A549 (cell line): ENCODE measurements at places on chromosomes 7 and 10. TPM values are rescaled to one million over a fixed set of nuclear protein-coding genes. Genes with fewer than 3 reads are reported as not detected.

LAMB1 gene
- polyA plus RNA-seq, result 142 to 159 TPM (median 143 TPM) in 3 replicates

- no peak for DNase-seq
Observed at GRCh38 chr10:97732052-97732359, 4.9 kb upstream of the ZFYVE27 start.

SCIN gene
- polyA plus RNA-seq, result 0.05 to 0.12 TPM (median 0.05 TPM) in 3 replicates

EPHA1 gene
- not detected in 3 replicates for polyA plus RNA-seq

DNA sequence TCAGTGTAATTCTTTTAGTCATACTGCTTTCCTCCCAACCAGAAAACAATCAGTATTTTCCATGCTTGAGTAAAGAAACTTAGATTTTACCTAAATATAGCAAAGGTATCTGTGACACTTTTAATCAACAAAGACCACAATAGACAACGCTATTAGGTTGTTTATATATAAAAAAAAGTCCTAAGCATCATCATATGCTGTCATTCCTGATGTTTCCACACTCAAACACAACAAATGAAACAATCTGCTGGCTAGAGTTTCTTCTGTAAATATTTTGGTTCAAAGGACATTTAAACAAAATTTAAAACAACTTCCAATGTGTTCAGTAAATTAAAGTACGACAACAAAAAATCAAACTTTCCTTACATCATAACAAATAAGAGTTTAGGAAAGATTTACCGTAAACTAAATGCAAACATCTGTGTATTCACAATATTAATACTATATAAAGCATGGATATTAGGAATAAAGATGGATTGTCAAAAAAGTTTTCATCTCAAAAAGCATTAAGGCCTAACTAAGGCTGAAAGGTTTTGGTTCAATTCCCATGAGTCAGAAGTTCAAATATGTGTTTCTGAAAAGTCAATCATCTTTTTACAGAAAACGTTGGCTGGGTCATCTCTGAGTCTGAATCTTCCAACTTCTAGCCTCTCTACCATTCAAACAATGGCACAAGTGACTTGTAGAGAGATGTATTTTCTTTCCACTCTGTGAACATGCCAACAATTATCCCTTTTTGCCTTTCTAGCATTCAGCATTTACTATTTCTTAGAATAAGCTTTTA is 157.1 kb downstream of the CRPPA start:
- DNase-seq, result no peak

DNA sequence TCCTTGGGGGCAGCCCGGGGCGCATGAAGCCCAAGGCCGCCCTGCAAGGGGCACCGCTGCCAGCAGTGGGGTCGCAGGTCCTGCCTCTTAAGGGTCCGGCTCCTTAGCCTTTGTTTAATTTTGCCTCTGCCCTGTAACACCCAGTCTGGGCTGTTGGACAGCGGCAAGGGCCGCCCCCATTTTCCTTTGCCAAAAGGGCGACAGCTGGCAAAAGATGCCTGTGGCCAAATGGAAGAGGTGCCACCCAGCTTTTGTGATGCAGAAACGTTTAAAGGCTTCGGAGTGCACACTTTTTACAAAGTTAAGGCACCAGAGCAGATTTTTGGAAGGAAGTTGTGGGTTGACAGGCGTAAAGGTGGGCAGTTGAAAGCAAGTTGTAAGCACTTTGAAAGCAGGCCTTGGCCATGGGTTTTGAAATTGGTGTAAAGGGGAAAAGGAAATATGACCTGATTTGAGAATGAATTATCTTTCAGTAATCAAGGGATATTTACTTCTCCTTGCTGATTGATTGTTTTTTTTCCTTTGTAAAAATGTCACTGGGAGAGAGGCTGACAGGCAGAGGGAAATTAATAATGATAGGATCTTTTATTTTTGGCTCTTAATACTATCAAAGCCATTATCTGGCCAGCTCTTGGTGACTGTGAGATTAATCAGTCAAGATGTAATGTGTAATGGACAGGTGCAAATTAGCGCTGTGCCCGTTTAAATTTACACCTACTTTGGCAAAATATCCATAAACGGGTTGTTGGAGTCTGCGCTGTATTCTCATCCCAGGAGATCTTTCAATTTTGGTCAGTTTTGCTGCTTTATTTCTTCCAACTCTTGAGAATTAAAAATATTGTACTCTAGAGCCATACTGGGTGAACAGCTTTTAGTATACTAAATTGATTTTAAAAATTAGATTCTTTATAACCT is 1.2 kb downstream of the CASD1 start:
- peak; percentile 57 for DNase-seq

DNA sequence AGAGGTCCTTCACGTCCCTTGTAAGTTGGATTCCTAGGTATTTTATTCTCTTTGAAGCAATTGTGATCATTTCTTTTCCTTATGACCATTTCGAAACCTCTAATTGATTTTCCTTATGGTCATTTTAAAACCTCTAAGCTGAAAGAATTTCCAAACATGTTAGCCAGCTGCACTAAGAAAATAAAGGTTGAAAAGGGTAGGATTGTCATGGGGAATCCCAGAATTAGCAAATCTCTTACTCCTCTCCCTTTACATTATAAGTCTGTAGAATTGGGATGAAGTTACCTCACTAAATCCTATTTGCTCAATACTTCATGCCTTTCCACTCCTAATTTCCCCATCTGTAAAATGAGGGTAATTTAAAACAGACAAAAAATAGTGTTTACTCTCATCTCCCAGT is 79.5 kb downstream of the FAM185A start:
- no peak for DNase-seq

ATOH7 gene
- polyA plus RNA-seq, result 0.08 to 0.18 TPM (median 0.09 TPM) in 3 replicates

GRCh38 chr10:20406281-20407104 is 490.6 kb downstream of the NEBL start:
- DNase-seq, result no peak

GRCh38 chr7:140383954-140384713 is 14.2 kb downstream of the SLC37A3 start:
- no peak for DNase-seq

EFCAB10 gene
- 4.2 to 5.0 TPM (median 4.2 TPM) in 3 replicates for polyA plus RNA-seq

ODAD2 gene
- polyA plus RNA-seq, result 0.08 TPM in 1 of 3 replicates, not detected in the others

DBNL gene
- 85.0 to 95.9 TPM (median 95.0 TPM) in 3 replicates for polyA plus RNA-seq

DNA sequence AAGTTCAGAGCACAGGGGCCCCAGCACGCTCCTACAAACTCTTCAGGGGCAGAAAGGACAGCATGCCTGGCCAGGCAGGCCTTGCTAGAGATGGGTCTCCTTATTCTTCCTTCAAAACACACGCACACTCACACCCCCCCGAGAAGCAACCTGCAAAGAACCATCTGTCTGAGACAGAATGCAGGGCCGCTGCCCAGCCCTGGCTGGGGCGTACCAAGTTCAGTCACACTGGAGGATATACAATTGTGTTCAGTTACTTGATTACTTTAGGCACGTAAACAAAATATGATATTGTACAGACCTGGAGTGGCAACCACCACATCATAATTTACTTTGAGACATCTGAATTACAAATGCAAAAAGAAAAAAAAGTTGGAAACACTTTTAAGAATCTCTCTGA is 5.7 kb downstream of the FAM53B start:
- no peak for DNase-seq

- DNase-seq, result no peak
Observed at GRCh38 chr10:89653410-89653869, 8.4 kb upstream of the PANK1 start.

DNA sequence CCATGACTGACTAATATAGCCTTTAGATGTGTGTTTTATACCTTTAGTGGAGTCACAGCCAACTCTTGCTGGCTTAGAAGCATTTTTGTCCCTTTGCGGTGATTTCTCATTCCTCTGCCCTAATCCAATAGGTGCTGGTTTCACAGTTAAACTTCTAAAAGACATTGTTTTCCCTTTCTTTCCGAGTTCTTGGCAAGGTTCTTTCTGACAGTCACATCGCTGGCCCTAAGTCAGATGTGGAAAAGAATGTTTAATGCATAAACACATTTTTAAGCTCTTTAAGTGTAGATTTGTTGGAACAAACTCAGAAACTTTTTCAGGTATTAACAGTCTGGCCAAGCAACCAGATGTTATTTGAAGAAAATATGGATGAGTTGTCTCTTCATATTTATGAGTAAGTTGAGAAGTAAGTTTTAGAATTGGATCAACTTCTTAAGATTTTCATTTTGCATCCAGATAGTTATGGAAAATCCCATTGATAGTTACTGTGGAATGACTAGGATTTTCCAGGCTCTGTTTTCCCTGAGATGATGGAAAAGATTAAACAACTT is 4.1 kb downstream of the EPDR1 start:
- DNase-seq, result no peak

ZNF775 gene
- polyA plus RNA-seq, result 4.5 to 5.4 TPM (median 5.4 TPM) in 3 replicates

PIK3CG gene
- polyA plus RNA-seq, result not detected in 3 replicates

SLC4A2 gene
- polyA plus RNA-seq, result 253 to 280 TPM (median 275 TPM) in 3 replicates

NKX1-2 gene
- 0.03 to 0.08 TPM (median 0.03 TPM) in 3 replicates for polyA plus RNA-seq

DNA sequence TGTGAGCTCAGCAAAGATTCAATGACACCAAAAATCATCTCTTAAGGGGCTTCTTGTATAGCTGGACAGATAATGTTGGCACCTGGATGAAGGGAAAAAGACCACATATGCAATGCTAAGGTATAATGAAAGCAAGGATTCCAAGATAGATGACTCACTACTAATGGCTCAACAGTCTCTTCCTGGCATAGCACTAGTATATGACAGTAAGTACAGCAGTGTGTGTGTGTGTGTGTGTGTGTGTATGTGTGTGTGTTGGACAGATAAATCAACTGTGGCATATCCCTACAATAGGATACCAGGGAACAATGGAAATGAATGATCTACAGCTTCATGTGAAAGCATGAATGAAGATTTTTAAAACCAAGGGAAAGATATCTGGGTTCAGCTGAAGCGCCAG is 257.1 kb downstream of the SFMBT2 start:
- DNase-seq, result peak; percentile 47

- no peak for DNase-seq
Observed at GRCh38 chr10:122252805-122253204, 18.3 kb upstream of the BTBD16 start.

DNA sequence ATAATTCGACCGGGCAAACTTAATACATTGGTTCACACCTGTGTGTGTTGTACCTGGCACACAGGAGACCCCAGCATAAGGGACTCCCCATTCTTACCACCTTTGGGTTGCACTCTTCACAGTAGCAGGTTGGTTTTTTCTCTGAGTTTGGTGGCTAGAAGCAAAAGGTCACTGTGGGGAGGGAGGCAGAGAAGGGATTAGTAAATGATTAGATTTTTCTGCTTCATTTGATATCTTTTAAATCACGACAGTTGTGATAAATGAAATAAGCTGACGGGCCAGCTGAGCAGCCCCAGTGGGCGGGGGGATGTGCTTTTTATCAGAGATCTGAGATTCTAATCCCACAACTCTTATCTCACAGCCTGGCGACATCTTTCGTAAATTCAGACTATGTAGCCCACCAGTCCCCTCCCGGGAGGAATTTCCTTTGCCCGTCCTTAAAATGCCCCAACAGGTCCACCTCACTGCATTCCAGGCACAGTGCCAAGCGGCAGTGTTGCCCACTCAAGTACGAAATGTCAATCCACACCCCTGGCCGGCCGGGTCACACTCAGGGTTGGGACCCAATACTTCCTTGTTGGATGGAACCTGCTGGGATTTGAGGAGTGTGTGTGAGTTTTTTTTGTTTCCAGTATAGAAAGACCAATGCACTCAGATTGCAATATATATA is 10.5 kb upstream of the KCP start:
- DNase-seq, result no peak

DNA sequence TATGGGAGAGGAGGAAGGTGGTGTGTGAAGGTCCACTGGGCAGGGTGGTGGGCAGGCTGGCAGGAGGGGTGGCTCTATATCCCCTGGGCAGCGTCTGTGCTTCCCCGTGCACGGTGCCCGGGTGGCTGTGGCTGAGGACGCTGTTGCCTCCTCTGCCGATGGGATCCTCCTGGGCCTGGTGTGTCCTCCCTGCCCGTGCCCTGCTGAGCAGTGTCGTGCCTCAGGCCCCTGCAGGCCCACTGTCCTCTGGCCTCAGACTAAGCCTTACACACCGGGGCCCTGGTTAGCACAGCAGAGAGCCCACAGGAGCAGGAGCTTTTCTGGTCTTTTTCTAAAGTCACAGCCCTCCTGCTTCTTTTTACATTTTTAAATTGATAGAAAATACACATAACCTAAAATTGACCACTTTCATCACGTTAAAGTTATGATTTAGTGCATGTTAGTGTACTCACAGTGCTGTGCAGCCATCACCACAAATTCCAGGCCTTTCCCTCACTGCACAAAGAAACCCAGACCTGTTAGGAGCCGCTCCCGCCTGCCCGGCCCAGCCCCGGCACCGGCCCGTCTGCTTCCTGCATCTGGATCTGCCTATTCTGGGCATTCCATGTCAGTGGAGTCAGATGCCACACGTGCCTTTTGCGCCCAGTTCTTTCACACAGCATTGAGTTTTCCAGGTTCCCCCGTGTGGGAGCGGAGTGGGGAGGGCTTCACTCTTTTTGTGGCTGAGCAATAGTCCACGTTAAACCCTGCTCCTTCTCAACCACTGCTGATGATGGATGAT is 19.4 kb downstream of the PFKFB3 start:
- DNase-seq, result no peak

- peak; percentile 76 for DNase-seq
Observed at GRCh38 chr7:2956526-2957368, 86.9 kb downstream of the CARD11 start.

C10orf62 gene
- 0.10 TPM in 1 of 3 replicates, not detected in the others for polyA plus RNA-seq

- no peak for DNase-seq
Observed at GRCh38 chr10:30185341-30185740, 126.0 kb upstream of the JCAD start.

GRCh38 chr10:52668024-52668423 is 104.6 kb downstream of the MBL2 start:
- no peak for DNase-seq

GRCh38 chr7:138982204-138982623 is 1.0 kb upstream of the KIAA1549 start:
- peak; percentile 9 for DNase-seq

CHST12 gene
- polyA plus RNA-seq, result 9.4 to 12.0 TPM (median 11.3 TPM) in 3 replicates

DNA sequence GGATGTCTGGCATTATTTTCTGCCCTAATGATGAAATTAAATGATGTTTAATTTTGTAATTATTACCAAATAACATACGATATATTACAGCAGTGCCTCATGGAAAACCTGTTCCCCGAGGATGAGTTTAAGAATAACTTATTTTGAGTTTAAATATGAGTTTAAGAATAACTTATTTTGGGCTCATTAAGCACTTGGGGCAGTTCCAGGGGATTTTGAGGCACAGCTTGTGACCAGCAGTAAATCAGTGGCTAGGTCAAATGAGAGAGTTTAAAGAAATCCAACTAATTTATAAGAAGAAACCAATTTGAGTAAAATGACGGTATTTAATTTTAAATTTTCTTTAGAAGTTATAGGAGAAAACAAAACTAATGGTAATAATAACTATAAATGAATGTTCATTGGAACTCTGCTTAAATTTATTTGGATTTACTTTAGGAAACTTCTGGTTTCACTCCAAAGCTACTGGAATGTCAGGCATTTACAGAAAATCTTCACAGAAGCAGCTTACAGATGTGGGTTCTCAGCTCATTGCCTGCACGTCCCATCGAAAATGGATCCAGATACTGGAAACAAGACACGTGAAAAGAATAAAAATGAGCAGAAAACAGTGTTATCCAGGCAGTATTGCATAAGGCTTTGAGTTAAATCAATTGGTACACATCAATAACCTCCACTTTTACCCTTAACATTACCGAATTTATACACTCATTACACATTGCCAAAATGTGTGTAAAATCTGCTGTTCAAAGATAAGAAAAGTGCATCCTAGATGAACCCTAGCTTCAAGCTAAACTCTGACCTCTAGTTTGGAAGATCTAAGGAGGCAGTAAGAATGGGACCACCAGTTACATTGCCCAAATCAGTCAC is 784.5 kb upstream of the IGFBP3 start:
- DNase-seq, result no peak

- peak; percentile 26 for DNase-seq
Observed at GRCh38 chr10:114386452-114386851, 17.9 kb downstream of the AFAP1L2 start.
